Posterior vena cava (tissue), 2 donors: ENCODE measurements at places on chromosomes 11 and 22. TPM values are rescaled to one million over a fixed set of nuclear protein-coding genes. Genes with fewer than 3 reads are reported as not detected.

- no peak for DNase-seq
These were observed 218.2 kb downstream of the JRKL start for GRCh38 chr11:96607864-96608558.

DNA sequence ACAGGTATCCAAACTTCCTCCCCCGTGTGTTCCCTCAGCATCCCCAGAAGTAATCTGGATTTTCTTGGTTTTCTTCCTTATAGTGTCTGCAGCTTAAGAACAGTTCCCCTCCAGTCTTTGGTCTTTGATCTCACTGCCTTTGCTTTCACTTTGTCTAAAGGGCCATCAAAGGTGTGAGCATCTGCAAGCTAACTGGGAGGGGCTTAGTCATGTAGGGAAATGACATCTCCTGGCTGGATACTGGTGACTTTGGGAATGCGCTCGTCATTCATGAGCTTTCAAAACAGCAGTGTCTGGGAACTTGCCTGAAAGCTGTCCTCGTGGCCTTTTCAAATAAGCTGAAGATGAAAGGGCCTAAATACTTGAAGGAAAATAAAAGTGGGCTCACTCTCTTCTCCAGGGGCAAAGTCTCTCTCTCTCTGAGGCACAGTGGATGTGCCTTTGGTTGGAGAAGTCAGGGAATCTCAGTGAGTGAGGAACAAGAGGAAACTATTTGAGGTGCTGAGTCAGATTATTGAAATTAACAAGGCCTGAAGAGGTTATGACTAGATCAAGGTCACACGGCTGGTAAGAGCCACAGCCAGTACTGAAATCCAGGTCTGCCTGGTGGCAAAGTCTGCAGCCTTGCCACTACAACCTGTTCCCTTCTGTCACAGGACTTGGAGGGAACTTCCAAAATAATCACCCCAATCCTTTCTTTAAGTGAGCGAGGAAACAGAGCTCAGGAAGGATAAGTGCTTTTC is 45.6 kb upstream of the TENM4 start:
- no peak for DNase-seq

DNA sequence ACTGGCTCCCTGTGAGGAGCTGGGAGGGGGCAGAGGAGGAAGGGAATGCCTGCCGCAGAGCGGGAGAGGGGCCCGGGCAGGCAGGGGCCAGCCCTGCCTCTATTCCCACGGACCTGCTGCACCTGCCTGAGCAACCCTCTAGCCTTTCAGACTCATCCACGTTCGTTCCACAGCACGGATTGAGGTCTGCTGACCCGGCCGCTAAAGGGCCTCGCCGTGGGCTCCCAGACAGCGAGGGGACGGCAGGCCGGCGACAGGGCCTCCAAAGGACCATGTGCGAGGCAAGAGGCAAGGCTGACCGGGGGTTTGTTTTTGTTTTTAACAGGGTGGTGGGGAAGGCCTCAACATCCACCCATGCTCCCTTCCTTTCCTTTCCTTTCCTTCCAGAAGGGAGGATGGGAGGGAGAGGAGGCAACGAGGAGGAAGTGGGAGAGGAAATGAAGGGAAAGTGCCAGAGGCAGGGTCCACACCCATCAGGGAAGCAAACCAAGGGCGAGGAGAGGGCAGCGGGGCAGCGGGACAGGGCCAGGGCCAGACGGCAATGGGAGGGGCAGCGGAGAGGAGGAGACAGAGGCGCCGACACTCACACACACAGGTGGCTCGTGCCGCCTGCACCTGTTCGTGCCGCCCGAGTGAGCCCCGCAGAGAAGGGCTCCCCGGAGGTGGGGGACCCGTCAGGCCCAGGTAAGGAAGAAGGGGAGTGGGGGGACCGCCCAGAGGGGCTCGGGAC is 7.5 kb downstream of the LRFN4 start:
- no peak for DNase-seq

DNA sequence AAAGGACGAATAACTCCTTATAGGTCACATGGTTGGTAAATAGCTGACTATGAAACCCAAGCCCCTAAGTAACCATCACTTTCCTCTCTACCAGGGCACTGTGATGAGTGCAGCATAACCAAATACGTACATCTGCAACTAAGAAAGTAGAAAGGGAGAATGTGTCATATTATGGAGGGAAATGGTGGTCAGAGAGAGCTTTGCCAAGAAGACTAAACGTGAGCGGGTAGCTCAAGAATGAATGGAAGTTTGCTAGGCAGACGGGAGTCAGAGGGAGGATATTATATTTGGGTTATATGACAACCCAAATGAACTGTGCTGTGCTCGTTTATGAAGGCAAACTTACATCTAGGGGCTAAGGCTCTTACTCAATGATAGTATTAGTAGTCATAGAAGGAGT is 537.3 kb downstream of the OPCML start:
- no peak for DNase-seq

GRCh38 chr22:39349967-39350726 is at the start of gene SYNGR1:
Gene SYNGR1 (plus strand): TSS chr22:39349991. CDS start chr22:39350011, 20 bp downstream.
- DNase-seq, result no peak

DNA sequence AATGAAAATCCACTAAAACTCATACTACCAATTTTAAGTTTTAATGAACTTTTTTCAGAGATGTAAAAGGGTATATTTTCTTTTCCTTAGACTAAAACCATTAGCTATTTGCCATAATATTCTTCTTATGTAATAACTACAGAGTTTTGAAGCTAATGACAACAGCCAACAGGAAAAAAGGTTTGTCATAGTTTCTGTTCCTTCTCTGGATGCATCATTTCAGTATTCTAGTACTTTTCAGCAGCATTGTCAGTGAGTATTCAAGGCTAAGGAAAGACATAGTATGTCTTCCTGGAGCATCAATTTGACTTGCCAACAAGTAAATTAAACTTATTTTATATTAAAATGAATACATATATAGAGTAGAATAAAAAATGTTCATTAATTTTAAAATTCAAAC is 166.0 kb downstream of the METTL15 start:
- no peak for DNase-seq

- DNase-seq, result peak; percentile 67
These were observed 25.0 kb upstream of the ACR start for GRCh38 chr22:50713008-50713385.

DNA sequence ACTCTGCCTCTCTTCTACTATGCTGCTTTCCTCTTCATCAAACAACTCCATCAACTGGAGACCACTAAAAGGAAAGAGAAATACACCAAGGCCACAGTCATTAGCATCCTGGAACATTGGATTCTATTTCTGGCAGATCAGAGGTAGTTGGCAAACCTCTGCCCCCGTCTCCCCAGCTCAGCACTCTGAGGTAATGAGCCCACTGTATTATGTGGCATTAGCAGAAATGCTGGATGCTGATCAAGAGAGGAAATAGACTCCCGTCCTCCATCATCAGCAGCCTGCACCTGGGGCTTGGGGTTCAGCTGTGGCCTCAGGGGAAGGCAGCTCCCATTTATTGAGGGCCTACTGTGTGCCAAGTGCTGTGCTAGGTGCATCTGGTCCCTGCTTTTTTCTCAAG is 9.0 kb upstream of the RASD2 start:
- DNase-seq, result no peak

DNA sequence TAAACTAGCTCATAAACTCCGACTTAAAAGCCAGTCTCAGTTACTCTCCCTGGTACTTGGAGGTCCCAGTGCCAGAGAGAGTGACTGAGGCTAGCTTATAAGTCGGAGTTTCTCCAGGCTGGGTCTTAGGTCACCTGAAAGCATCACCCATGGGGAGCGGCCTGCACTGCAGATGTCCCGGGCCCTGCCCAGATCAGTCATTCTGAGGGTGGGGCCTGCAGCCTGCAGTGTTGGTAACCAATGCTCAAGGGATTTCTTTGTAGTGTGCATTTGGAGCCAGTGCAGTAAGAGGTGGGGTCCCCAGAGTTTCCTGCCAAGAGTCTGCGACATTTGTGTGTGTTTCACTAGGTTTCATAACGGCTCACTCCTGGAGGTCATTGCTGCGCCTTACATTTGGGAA is 14.8 kb downstream of the TAB1 start:
- peak; percentile 69 for DNase-seq

GRCh38 chr11:93939084-93939760 is 81.9 kb upstream of the HEPHL1 start:
- DNase-seq, result no peak

GRCh38 chr11:48161951-48162884 is 54.4 kb upstream of the OR4B1 start:
- DNase-seq, result no peak

GRCh38 chr11:34926101-34926830 is 9.8 kb downstream of the PDHX start:
- DNase-seq, result no peak

DNA sequence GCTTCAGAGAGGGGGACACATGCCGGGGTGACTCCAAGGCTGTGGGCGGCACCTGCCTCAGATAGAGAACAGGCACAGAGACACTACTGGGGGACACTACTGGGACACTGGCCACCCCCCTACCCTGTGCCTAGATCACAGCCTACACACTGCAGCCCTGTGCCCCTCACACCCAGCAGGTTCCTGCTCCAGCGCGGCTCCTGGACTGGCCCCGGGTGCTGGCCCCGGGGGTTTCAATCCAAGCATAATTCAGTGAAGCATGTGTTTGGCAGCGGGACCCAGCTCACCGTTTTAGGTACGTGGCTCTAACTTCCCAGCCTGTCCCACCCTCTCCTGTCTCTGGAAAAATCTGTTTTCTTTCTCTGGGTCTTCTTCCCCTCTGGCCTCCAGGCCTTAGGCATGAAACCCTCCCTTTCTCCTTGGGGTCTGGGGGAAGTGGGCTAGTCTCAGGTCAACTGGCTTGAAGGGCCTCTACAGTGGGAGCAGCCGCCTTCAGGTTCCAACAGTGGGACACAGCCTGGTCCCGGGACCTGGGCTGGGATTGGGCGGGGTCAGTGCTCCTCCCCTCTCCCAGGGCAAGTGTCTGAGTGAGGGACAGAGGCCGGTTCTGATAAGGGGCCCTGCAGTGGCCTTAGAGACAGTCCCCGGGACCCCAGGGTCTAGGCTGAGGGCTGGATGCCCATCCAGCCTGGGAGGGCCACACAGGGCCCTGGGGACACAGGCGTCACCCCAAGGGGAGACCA is 98.8 kb downstream of the CRYBB2 start:
- no peak for DNase-seq

GRCh38 chr11:3380706-3381545 is 2.0 kb upstream of the ZNF195 start:
- DNase-seq, result no peak

DNA sequence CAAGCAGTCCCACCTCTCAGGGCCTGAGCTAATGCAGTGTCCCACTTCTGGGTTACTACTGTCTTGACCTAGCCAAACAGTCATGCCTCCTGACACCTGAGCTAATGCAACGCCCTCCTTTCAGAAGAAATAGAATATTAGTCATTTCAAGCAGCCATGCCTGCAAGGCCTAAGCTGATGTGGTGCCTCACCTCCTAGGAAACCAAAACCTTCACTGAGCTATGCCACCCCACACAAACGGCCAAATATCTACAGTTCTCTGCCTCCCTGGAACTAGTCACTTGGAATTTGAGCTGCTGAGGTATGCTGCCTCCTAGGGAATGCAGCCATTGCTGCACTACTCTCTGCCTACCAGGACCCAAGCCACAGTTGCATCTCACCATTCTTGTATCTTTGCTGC is 8.3 kb upstream of the MS4A6E start:
- DNase-seq, result no peak

DNA sequence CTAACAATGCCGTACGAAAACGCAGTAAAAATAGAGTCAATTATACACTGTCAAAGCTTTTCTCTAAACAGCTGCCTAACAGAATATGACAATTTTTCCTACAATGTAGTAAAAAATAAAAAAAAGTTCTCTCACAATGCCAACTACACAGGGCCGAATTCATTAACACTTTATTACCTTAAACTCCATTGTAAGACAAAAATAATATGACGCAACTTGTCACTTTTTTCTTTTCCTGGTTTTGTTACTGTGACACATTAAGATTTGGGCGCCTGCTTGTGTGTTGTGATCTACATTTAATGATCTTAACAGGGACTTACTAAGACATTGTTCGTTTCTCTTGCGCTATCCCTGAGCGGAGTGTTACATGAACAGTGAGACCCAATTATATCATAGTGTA is 204.1 kb downstream of the INSC start:
- no peak for DNase-seq

- no peak for DNase-seq
These were observed 7.6 kb upstream of the RNH1 start for GRCh38 chr11:514606-515005.

GRCh38 chr11:70090961-70091381 is 12.9 kb downstream of the ANO1 start:
- no peak for DNase-seq

- peak; percentile 69 for DNase-seq
These were observed 40.9 kb upstream of the MUC5AC start for GRCh38 chr11:1116666-1117390.

- DNase-seq, result no peak
These were observed 461.5 kb downstream of the OPCML start for GRCh38 chr11:133070791-133071190.

DNA sequence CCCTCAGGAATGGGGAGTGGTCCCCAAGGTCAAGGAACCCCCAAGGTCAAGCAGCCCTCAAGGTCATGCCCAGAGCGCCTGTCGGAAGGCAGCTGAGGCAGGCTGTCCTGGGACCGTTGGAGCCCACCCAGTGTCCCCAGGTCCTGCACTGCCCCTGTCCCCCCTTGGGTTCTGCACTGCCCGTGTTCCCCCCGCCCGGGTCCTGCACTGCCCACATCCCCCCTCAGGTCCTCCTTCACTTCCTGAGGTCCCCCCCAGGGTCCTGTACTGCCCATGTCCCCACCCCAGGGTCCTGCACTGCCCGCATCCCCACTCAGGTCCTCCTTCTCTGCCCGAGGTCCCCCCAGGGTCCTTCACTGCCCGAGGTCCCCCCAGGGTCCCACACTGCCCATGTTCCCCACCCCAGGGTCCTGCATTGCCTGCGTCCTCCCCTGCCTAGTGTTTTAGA is 1073.0 kb downstream of the BRD1 start:
- peak; percentile 70 for DNase-seq

- no peak for DNase-seq
These were observed 113.8 kb downstream of the ATXN10 start for GRCh38 chr22:45785458-45785857.

DNA sequence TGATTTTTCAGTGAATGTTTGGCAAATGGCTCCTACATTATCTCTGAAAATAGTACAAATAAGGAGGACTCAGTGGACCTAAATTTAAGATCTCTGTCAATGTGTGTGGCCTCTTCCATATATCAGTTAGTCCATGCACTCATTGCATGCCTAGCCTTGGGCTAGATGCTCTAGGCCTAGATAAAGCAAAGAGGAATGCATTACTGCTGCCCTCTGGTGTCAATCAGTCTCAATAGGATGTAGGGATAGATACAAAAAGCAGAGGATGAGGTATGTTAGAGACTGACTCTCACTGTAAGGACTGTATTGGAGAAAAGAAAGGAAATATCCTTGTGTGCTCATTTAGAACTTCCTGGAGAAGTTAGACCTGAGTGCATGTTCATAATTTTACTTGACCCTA is 42.0 kb downstream of the MS4A2 start:
- no peak for DNase-seq

GRCh38 chr11:48013269-48013901 is 33.0 kb downstream of the PTPRJ start:
- peak; percentile 79 for DNase-seq

- DNase-seq, result peak; percentile 66
These were observed 818.9 kb downstream of the BRD1 start for GRCh38 chr22:49008682-49009235.

The MUC15 gene
- total RNA-seq, result not detected

The VSIG10L2 gene
- total RNA-seq, result not detected

The PIWIL4 gene
- total RNA-seq, result 4.4 TPM

The LYVE1 gene
- 112 TPM for total RNA-seq

The APOA4 gene
- not detected for total RNA-seq

The TESMIN gene
- 0.93 TPM for total RNA-seq

The POU2AF1 gene
- total RNA-seq, result 0.38 TPM

The GAB4 gene
- not detected for total RNA-seq

The PRR33 gene
- 0.14 TPM for total RNA-seq

The TRIM29 gene
- total RNA-seq, result 8.7 TPM

The ENTHD1 gene
- total RNA-seq, result not detected

The ZNF214 gene
- total RNA-seq, result 1.0 TPM
